Stimulated activated CD8-positive, alpha-beta memory T cell treated with anti-CD3 and anti-CD28 coated beads, Interleukin-2, amount 100 ng/mL, for 48 hours (primary cell): ENCODE measurements at places on chromosomes 1 and 21.

DNA sequence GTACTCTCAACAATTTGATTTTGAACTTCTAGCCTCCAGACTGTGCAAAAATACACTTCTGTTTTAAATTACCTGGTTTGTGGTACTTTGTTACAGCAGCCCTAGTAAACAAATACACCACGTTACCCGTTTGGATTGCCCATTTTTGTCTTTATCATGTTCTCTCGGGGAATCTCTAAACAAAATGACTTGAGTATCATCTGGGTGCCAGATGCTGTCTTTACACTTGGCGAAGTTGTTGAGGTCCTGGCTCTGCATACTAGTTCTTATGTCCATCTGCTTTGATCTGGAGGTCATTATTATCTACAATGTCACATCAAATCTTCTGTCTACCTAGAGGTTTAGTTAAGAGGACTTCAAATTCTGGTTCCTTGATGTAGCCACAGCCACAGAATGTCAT lies 142.4 kb upstream of the NRIP1 start:
- no peak for DNase-seq

GRCh38 chr1:84168783-84169182 lies 24.7 kb downstream of the PRKACB start:
- DNase-seq, result no peak

- DNase-seq, result peak; percentile 62
These were observed at the start of gene TRAF3IP3 for GRCh38 chr1:209755926-209756614. TSS of gene TRAF3IP3 (plus strand) at chr1:209756053. CDS start at chr1:209760040, 3,987 bp downstream.

- DNase-seq, result no peak
These were observed 31.4 kb upstream of the TARDBP start for GRCh38 chr1:10980841-10981727.

GRCh38 chr1:156922986-156923669 lies 2.7 kb downstream of the LRRC71 start:
- no peak for DNase-seq
